ENCODE measurements at places on chromosomes 6 and 20.

DNA sequence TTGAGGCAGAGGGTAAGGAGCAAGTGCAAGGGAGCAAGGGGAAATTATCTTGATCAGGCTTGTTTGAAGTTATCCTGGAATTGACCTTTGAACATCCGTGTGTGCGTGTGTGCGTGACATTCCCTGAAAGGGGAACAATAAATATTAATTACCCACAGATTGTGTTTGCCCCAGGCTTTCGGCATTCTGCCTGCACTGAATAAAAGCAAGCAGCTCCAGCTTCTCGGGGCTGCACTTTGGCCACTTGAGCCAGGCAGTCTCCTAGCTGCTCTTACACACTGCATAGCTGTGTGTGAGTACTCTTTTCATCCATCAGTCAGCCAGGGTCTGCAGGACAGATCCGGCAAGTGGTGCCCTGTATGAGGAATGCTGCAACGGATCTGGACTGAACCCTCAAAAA is 107.7 kb upstream of the BTN3A2 start:
- no peak overlapping the region for H3K27ac ChIP-seq
- 0 out of 2 replicates have a peak, but pooled peaks cover 4% of the 10 kb centered on the region for H3K4me1 ChIP-seq
- H3K27me3 ChIP-seq = no peaks in the 10 kb centered on the region
- no peaks in the 10 kb centered on the region for H3K36me3 ChIP-seq

DNA sequence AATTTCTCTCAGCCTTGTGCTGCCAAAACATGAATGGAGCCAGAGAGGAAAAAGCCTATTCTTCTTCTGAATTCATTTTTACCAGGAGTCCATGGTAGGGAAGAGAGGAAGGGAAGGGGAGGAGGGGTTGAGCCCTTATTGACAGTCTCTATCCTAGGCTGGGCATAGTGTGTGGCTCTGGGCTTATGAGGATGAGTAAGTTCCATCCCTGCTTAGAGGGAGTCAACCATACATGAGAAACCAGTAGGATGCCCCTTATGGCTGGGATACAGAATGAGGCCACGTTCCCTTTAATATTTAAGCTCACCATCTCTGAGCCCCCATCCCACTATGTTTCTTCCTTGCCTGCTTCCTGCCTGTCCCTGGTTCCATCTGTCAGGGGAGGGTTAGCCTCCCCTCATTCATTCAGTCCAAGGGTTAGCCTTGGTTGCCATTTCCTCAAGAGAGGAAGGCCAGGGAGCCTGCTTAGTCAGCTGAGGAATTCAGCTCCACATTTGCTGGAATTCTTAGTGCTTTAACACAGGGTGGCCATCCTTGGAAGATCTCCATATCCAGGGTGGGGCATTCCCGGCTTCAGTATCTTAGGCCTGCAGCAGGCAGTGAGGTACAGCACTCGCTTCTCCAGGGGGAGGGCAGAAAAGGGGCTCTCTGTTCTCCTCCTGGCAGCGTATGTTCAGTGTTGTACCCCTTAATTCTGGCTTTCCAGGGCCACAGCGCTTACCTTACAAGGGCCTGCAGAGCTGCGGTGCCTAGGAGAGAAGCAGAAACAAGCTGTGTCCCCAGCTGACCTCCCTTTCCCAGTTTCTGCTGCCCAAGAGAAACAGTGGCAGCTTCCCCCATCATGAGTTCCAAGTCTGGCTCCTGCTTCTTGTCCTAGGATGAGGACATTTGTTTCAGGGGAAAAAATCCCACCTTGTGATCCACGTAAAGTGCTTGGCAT is 12.5 kb downstream of the SIRT5 start:
- no peaks in the 10 kb centered on the region for H3K27me3 ChIP-seq
- no peak overlapping the region for H3K4me3 ChIP-seq
- peaks cover 16% of the 10 kb centered on the region for H3K36me3 ChIP-seq
- DNase-seq = no peak
- H3K27ac ChIP-seq = no peak overlapping the region

GRCh38 chr6:166824146-166824879 is 132.0 kb downstream of the RNASET2 start:
- no peaks in the 10 kb centered on the region for H3K4me1 ChIP-seq
- H3K36me3 ChIP-seq = no peaks in the 10 kb centered on the region
- no peak overlapping the region for H3K27ac ChIP-seq
- H3K27me3 ChIP-seq = no peaks in the 10 kb centered on the region
- H3K4me3 ChIP-seq = no peak overlapping the region
- no peak for DNase-seq

DNA sequence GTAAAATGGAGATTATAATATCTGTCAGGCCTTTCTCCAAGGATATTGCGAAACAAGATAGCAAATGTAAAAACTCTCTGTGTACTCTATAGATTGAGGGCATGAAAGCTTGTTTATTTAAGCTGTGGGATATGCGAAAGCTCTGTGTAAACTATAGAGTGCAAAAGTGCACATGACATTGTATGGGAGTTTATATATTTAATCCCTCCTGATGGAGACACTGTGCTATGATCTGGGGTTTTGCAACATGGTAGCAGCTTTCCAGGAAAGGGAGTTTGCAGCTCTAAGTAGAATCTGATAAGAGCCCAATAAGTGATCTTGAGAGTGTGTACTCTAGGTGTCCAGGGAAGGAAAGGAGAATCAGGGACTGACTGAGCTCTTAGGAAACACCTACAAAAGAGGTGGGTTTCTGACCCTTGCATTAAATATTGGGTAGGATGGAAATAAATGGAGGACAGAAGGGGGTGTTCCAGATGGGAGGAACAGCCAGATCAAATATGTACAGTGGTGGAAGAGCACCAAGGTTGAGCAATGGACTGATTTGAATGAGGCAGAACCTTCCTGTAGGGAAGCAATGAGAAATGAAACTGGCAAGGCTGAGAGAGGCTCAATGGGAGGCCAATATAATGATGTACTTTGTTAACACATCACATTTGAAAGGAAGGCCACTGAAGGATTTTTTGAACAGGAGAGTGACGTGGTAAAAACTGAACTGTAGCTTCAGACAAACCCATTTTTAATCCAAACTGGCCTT is 450.1 kb downstream of the GJA1 start:
- H3K27ac ChIP-seq = no peak overlapping the region
- H3K27me3 ChIP-seq = no peaks in the 10 kb centered on the region
- no peaks in the 10 kb centered on the region for H3K4me1 ChIP-seq
- no peak for DNase-seq
- H3K4me3 ChIP-seq = no peak overlapping the region
- H3K36me3 ChIP-seq = no peaks in the 10 kb centered on the region

- H3K4me3 ChIP-seq = no peak overlapping the region
- no peak overlapping the region for H3K27ac ChIP-seq
Measured at GRCh38 chr6:30334075-30334783, 7.5 kb downstream of the TRIM39 start.

GRCh38 chr6:713351-713750 is 20.4 kb upstream of the EXOC2 start:
- H3K36me3 ChIP-seq = no peaks in the 10 kb centered on the region
- no peak for DNase-seq

DNA sequence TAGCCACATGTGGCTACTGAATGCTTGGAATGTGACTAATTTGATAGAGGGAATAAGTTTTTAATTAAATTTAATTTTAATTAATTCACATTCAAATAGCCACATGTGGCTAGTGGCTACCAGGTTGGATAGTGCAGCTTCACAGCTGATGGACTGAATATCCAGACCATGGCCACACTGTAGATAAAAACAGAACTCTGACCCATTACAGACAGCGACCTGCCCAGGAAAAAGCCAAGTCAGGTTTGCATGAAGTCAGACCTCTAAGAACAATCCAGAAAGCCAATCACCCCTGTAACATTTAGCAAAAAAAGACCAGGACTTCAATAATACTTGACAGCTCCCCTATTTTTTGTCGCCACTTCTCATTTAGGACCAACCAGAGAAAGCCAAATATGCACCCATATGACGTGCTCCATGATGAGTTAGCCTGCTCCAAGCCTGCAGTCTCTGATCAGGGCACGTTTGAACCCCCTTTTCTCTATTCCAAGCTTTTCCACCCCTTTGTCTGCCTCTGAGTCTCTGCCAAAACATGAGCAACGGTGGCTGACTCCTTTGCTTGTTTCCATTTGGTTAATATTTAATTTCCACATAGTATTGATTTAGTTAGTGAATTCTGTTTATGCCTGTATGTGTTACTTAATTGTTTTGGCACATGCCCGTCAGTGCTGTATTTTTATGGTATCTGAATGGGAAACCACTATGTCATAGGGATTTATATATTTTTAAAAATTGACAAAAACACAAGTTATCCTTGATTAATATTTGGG is 636.3 kb downstream of the UTRN start:
- peaks cover 2% of the 10 kb centered on the region for H3K4me1 ChIP-seq
- no peak overlapping the region for H3K4me3 ChIP-seq
- no peak for DNase-seq
- H3K36me3 ChIP-seq = no peaks in the 10 kb centered on the region

DNA sequence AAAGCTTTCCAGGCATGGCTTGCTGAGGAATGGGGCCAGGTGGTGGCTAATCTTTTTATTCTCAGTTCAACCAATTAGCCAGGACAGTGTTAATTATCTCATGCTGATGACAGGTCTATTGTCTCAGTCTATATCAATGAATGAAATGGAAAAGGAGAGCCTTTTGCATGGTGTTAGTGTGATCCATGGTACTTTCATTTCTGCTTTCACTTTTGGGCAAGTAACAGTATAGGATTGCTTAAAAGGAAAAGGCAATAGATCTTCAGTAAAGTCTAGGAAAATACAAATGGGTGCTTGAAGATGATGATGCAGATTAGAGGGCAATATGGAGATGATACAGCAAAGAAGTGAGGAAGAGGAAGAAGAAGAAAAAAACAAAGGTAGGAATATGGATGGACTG is 430.3 kb downstream of the TFAP2A start:
- H3K4me3 ChIP-seq = no peak overlapping the region
- no peak for DNase-seq
- H3K27ac ChIP-seq = no peak overlapping the region
- no peaks in the 10 kb centered on the region for H3K27me3 ChIP-seq
- no peaks in the 10 kb centered on the region for H3K4me1 ChIP-seq

- H3K36me3 ChIP-seq = no peaks in the 10 kb centered on the region
- no peak overlapping the region for H3K27ac ChIP-seq
- H3K27me3 ChIP-seq = no peaks in the 10 kb centered on the region
- no peak overlapping the region for H3K4me3 ChIP-seq
Measured at GRCh38 chr6:125169058-125169457, 15.5 kb downstream of the TPD52L1 start.

- no peaks in the 10 kb centered on the region for H3K4me1 ChIP-seq
- H3K36me3 ChIP-seq = no peaks in the 10 kb centered on the region
- DNase-seq = no peak
Measured at GRCh38 chr6:38095054-38095453, 275.5 kb downstream of the ZFAND3 start.

GRCh38 chr6:44062771-44063560 is 64.3 kb downstream of the MRPL14 start:
- H3K36me3 ChIP-seq = no peaks in the 10 kb centered on the region
- H3K4me1 ChIP-seq = no peaks in the 10 kb centered on the region
- H3K27ac ChIP-seq = no peak overlapping the region
- no peak for DNase-seq
